ENCODE measurements at places on chromosomes 3 and 15. TPM values are rescaled to one million over a fixed set of nuclear protein-coding genes. Genes with fewer than 3 reads are reported as not detected.
A peak's percentile ranks its signal among the peaks of the same experiment; 100 is the strongest.

GRCh38 chr3:24242012-24242698 is 252.5 kb downstream of the THRB start:
- DNase-seq = no peak

DNA sequence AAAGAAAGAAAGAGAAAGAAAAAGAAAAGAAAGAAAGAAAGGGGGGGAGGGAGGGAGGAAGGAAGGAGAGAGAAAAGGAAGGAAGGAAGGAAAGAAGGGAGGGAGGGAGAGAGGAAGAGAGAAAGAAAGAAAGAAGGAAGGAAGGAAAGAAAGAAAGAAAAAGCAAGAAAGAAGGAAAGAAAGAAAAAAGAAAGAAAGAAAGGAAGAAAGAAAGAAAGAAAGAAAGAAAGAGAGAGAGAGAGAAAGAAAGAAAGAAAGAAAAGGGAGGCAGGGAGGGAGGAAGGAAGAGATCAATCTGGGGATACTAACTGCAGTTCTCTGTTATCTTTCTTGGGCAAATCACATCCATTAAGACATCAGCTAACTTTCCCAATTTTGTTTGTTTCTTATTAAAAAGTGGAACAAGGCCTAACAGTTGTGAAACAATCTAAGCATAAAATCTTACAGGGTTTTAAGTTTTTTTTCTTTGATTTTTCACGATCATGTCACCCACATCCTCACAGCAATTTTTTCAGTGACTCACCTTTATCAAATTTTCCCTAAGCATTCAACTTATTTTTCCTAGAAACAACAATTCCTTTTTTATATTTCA is 36.8 kb downstream of the TBC1D2B start:
- DNase-seq = no peak

DNA sequence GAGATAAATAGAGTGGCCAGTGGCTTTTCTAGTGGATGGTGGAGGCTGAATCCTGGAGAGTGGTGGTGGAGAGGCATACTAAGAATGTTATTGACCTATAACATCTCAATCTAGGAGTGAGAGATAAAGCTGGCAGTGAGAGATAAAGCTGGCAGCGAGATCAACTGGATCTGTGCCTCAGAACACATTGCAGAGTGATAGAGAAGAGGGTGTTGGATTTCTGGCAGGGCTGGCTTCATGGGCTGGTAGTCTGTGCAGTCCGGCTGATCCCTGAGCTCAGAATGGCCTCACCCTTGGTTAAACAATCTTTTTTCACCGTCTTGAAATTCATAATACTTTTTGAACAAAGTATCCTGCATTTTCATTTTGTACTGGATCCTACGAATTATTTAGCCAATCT is 221.2 kb downstream of the NLGN1 start:
- peak; percentile 28 for DNase-seq

- DNase-seq = no peak
Observed at GRCh38 chr3:158773166-158773565, 28.7 kb upstream of the MFSD1 start.

DNA sequence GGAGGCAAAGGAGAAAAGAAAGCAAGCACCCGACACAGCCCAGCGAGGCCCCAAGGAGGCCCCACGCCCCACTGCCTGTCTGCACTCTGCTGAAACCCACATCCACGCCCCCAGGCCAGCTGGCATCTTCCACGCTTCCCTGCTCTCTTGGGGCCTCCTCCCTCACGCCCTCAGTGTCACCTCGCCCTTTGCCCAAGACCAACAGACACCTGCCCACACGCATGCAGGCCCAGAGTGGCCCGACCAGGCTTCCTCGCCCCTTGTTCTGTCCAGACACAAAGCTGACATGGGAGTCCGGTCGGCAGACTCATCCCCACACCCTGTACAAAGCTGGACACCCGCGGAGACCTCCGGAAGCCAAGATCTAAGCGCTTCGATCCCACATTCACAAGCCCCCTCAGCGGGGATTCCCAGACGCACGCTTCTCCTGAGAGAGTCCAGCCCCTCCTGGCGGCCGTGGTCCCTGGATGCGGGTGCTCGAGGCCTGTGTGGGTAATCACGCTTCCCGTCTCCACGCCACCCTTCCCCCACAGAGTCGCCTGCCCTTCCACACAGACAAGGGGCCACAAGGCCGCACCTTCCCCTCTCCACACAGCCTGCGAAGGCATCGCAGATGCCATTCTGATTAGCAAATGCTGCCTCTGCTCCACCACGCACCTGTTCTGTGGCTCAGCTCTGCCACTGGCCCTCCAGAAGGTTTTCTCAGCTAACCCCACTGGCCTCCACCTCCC is 176.6 kb downstream of the XXYLT1 start:
- no peak for DNase-seq

DNA sequence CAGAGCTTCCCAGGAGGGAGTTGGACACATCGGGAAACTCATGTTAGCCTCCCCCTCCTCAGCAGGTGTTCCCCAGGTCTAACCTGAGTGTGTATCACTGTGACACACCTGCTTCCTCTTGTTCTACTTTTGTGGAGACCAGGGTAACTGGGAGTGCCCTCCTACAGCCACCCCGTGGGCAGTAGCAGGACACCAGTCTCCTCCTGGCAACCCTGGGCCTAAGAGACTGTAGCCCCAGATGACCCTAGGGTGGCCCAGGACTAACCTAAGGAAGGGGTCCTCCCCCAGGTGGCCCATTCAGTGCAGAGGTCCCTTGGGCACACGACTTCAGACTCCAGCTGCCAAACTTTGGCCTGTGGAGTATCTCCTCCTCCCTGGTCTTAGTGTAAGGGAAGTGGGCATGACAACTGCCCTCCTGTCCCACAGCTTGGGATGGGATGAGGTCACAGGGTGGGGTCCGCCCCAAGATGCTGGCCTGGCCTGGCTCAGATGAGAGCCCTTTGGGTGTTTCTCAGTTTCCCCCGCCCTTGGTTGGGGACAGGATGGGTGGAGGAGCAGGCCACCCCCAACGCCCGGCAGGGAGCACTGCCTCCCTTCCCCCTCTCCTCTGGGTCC is 4.8 kb downstream of the CSK start:
- DNase-seq = peak; percentile 65

DNA sequence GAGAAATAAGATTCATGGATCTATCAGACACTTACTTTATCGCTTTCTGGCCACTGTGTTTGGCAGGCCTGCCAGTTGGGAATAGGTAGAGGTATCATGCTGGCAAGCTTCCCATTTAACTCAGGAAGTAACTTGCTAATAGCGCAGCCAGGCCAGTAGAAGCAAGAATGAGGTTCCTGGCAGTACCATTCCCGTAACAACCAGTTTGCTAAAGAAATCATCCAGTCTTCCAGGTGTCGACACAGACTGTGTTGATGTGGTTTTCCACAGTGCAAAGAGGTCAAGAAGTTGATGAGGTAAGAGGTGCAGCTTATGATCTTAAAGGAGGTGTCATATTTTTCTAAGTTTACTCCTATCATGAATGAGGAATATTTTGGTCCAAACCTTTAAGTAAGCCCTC is 46.2 kb downstream of the DPH6 start:
- DNase-seq = no peak

DNA sequence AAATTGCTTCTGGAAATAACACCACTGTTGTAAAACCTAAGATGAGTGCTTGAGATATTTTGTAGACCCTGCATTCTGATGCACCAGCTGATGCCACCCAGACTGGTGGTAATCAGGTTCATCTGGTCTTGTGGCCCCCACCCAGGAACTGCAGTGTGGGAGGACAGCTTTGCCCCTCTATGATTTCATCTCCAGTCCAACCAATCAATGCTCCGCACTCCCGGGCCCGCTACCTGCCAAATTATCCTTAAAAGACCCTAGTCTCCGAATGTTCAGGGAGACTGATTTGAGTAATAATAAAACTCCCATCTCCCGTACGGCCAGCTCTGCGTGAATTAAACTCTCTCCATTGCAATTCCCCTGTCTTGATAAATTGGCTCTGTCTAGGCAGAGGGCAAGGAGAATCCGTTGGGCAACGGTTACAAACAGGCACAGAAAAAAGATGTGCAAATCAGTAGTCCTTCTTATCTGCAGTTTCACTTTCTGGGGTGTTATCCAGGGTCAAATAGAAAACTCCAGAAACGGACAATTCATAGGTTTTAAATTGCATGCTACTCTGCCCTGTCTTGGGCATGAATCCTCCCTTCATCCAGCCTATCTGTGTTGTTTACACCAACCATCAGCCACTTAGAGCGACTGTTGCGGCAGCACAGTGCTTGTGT is 29.2 kb upstream of the TRPM1 start:
- no peak for DNase-seq

DNA sequence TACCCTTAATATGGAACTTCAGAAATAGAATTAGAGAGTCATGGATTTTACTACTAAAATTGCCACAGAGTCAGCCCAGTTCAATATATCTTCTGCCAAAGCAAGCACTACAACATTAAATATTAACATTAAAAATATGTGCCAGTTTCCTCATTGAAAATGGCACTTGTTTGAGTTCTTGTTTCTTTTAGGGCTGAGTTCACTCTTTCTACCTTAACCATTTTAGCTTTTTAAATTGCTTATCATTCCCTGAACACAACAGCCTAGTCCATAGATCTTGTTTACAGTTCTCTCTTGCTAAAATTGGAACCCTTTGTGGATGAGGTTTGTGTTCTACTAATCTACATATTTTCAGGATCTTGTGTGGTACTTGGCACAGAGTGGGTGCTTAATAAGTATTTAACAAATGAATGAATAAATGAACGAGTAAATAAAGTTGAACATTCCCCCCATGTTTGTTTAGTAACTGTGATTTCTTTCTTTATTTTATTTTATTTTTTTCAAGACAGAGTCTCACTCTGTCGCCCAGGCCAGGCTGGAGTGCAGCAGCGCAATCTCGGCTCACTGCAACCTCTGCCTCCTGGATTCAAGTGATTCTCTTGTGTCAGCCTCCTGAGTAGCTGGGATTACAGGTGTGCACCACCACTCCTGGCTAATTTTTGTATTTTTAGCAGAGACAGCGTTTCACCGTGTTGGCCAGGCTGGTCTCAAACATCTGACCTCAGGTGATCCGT is 46.0 kb upstream of the SLC7A14 start:
- no peak for DNase-seq

DNA sequence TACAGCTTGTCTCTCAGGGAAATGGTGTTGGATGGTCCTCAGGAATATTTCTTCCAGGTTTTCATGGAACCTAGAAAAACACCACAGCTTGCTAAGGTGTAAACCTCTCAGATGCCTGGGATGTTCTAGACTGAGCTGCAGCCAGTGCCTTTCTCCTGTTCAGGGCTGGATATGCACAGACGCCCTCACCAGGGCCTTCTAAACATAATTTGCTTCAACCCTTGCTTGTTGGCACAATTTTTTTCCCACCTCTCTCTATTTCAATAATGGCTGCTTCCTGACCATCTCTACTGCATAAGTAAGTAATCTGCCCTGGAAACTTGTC is 28.2 kb downstream of the SIAH2 start:
- no peak for DNase-seq

DNA sequence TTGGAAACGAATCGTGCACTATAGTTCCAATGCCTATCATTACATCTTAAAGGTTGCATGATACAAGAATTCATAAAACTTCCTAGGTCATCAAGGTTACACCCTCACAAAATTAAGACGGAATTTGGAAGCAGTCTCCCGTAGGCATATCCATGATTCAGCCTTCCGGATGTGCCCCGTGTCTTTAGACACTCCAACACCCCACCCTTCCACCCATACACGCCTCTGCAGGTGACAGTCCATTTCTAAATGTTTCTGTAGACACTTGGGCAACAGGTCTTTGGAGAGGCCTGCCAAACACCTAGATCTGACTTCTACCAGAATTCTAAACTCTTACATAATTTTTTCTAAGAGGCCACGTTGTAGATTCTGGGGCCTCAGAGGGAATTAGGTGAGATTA is 49.8 kb downstream of the LDHAL6B start:
- no peak for DNase-seq

The CFAP20DC gene
- not detected for polyA plus RNA-seq

The NEIL1 gene
- 13.9 TPM for polyA plus RNA-seq

The SEMA5B gene
- 3.2 TPM for polyA plus RNA-seq

The PPP1R14D gene
- not detected for polyA plus RNA-seq

The SV2B gene
- 0.69 TPM for polyA plus RNA-seq

DNA sequence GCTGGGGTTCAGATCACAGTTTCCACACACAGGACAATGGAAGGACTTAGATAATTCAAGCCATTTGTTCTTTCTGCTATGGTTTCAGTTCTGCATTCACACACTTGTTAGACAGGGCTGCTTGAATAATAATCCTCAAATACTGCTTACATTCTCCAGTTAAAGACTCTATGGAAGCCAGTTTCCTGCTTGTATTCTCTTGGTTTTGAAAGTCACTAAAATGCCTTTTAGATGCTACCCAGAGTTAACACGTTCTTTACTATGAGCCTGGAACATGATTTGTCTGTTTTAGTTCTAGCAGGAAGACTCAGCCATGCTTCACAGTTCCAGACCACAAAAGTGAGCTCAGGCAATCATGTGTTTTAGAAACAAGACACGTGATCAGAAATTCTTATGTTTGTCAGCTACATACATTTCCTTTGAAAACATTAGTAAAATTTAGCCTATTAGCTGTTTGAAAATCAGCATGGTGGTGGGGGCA is 152.4 kb downstream of the LEKR1 start:
- DNase-seq = no peak

The FOXL2NB gene
- polyA plus RNA-seq = not detected

GRCh38 chr3:134419214-134419959 is 45.1 kb upstream of the AMOTL2 start:
- DNase-seq = no peak

DNA sequence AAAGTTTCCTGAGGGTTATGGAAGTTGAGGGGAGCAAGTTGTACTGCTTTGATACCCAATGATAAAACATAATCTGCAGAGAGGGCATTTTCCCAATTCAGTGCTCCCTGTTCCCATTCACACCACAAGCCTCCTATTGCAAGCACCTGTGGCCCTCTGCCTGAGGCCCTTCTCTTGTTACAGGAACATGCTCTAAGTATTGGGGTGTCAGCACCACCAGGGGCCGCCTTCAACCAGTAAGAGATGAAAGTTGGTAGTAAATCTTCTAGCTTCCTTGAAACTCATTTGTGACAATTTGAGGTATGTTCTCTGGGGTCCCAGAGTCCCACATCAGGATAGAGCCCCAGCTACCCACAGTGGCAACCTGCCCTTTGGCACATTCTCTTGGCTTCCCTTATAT is 265.4 kb upstream of the ARHGEF26 start:
- DNase-seq = no peak

GRCh38 chr3:128429751-128430150 is 36.9 kb downstream of the DNAJB8 start:
- DNase-seq = no peak

The ZNF621 gene
- polyA plus RNA-seq = 7.5 TPM

- DNase-seq = no peak
Observed at GRCh38 chr3:13189639-13190377, 116.6 kb upstream of the IQSEC1 start.

The CHRFAM7A gene
- polyA plus RNA-seq = 1.7 TPM

Measured in heart left ventricle (tissue), 16 donors.